ENCODE measurements at places on chromosomes 7 and 10.
A peak's percentile ranks its signal among the peaks of the same experiment; 100 is the strongest.

DNA sequence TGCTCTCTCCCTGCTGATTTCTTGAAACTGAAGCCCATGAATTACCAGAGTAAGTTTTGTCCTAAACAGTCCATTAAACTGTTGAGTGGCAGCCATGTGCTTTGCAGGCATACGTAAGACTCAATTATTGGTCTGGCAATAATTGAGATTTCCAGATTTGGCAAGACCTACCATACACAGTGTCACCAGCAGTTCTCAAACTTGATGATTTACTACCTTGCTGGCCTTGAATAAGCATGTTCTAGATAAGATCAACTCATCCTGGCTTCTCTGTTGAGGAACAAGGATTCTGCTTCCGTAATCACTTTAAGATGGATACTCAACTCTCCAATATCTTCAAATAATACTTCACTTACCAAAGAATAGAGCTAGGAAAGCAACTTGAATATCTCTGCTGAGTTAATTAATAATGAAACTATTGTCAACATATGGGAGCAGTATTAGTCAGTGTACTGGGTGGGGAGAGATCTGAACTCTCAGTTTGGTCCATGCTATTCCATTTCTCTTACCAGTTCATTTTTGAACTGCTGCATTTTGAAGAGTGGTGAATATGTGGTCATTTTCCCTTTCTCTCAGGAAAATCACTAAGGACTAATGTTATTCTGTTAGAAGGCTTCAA lies 181.4 kb downstream of the IPMK start:
- DNase-seq = no peak

DNA sequence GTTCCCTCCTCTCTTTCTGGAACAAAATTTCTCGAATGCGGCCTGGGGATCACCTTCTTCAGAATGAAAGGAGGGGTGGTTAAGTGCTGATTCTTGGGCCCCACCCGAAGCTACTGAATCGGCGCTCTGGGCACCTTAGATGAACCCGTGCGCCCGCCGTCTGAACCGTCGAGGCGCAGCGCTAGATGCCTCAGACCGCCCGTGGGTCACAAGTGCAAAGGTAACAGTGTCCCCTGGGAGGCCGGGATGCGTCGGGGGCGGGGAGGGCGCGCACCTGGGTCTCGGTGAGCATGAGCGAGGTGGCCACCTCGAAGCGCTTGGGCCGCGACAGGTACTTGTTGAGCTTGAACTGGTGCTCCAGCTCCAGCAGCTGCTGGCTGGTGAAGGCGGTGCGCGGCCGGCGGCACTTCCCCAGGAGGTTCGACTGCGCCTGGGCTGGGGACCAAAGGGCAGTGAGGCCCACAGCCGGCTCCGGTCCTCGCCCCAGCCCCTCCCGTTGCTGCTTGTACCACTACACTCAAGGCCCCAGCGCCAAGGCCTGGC lies 4.2 kb downstream of the MNX1 start:
- DNase-seq = peak; percentile 72

- no peak for DNase-seq
These were observed 1.7 kb upstream of the MYO1G start for GRCh38 chr7:44980393-44981034.

GRCh38 chr10:43204042-43204942 lies 62.6 kb downstream of the RASGEF1A start:
- no peak for DNase-seq

DNA sequence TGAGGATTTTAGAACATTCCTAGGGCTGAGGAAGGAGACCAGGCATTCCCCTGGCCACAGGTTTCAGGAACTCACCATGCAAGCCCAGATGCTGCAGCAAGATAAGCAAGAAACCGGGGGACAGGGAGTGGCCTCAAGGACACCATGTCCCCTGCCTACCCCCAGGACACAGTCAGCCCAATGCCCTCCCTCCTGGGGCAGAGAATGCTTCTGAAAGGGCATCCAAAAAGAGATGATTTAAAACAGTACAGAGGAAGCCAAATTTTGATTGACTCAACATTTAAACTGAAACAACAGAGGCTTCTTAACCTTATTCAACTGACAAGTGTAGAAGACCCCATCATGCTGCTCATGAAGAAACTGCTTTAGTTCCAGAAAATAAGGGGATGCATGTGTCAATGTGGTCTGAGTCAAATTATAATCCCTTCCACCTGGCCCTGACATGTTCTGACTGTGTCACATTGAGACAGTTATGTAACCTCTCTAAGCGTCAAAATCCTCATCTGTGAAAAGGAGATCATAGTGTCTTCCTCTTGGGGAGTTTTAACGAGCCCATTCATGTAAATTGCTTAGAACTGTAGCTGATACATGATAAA lies 60.0 kb downstream of the ICA1 start:
- DNase-seq = no peak

DNA sequence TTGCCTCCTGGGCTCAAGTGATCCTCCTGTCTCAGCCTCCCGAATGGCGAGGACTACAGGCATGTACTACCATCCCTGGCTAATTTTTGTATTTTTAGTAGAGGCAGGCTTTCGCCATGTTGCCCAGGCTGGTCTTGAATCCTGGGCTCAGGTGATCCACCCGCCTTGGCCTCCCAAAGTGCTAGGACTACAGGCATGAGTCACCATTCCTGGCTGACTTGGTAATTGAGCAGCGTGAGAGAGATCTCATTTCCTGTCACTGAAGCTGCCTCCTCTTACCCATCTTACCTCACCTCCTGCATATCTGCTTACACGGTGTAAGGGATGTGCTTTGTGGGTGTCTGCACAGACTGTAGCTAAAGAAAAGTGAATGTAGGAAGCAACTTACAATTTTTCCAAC lies 9.7 kb downstream of the IFIT3 start:
- no peak for DNase-seq

DNA sequence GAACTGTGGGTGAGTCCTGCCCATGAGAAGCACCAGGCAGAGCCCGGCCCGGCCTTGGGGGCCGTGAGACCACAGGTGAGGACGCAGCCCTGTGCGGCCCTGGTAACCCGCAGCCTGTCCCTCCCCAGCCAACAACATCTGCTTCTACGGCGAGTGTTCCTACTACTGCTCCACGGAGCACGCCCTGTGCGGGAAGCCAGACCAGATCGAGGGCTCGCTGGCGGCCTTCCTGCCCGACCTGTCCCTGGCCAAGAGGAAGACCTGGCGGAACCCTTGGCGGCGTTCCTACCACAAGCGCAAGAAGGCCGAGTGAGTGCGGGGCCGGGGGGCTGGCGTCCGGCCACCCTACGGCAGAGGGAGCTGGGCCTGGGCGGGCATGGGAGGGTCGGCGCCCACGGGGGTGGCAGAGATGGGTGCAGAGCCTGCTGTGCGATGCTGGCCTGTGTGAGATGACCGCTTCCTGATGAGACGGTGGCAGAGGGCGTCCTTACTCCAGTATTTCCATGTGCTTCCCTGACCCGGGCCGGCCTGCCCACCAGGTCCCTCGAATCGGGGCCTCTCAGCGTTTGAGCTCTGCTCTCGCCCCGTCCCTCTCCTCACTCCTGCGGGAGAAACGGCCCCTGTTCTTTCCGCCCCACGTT lies 34.1 kb upstream of the FOXL3 start:
- no peak for DNase-seq

DNA sequence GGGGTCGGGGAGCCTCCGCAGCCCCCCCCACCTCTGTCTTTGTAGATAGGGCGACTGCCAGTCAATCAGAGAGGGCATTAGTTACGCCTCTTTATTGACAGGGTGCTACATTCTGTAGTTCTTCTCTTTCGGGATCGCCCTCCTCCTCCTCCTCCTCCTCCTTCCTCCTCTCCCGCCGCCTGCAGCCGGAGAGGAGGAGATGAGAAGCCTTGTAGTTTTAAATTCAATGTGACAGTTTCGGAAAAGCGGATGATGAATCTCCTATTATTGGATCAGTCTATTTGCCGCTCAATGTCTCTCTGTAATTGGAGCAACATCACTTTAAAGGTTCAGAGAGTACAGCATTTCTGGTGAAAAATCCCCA lies 587 bp upstream of the UNCX start:
- no peak for DNase-seq

DNA sequence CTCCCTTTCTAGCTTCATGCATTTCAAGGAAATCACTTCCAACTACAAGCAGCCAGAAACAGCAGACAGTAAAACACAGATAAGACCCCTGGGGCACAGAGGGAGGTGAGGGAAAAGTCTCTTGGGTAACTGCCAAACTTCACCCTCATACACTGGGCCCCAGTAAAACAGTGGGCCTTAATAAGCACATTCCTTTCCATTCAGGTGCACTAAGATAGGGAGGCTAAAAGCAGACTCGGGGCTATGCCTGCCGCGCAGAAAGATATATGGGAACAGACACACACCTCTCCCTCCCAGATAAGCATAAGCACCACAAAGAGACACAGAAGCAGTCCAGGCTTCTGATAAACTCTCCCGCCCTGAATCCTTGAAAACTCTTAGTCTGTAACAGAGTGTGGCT lies 117.0 kb downstream of the TYW1B start:
- DNase-seq = no peak

DNA sequence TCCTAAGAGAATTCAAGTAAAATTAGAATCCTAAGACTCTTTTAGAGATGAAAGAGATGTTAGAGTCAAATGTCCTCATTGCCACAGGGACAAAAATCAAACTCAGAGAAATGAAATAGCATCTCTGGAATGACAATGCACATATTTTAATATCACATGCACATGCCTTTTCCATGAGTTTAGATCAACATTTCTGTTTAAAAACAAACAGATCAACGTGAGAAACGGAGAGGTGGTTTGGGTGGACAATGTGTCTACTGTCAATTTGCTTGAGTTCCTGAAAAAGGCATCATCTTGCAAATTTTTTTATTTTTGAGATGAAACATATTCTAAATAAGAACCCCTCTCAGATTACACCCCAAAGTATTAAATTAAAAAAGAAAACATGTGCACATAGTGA lies 130.0 kb downstream of the CHRM2 start:
- no peak for DNase-seq

DNA sequence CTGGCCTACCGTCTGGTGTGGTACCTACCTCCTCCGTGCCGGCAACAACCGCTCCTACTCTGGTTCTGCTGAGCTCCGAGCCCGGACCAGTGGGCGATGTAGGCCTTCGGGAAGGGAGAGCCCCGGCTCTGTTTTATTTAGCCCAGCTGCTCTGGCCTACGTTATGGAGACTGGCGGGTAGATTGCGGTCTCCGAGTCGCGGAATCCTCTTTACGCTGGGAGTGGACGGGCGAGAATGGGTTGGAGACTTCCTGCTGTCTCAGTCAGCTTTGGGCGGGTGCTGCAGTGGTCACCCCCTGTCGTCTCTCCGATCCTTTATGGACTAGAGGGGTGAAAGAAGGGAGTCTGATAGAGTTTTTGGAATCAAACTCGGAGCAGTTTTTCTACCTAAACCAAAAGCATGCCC lies 406 bp downstream of the CBLL1 start:
- no peak for DNase-seq

DNA sequence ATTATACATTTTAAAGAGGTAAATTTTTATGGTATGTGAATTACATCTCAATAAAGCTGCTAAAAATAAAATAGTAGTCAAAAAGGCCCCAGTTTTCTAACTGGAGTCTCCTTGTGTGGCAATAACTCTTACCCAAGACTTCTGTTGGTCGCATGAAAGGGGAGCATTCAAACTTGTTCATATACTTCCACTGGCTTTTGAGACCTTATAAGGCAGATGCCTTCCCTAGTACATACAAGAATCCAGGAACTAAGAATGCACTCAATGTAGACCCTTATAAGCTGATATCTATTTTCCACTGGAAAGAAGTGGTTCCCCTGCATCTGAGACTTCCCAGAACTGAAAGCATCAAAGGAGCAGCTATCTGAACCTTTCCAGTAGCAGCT lies 13.0 kb downstream of the BCAP29 start:
- DNase-seq = no peak

DNA sequence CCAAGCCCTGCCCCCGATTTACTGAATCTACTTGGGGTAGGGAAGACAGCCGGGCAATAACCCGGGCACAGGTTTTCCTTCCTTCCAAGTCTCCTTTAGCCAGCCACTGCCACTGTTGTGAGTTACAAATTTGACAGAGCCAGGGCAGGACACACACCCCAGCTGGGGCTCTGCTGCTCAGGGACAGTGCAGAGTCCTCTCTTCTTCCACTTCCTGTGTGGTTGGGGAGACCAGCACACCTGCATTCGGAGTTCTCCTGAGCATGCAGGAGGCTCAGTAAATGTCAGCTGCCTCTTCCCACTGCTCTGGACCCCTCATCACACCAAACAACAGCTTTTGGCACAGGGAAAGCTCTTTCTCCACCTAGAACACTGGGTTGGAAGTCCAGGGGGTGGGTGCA lies 21.3 kb downstream of the CHST15 start:
- DNase-seq = no peak

GRCh38 chr7:51175316-51175991 lies 141.2 kb downstream of the COBL start:
- no peak for DNase-seq

GRCh38 chr10:3948843-3949242 lies 163.8 kb upstream of the KLF6 start:
- DNase-seq = no peak

DNA sequence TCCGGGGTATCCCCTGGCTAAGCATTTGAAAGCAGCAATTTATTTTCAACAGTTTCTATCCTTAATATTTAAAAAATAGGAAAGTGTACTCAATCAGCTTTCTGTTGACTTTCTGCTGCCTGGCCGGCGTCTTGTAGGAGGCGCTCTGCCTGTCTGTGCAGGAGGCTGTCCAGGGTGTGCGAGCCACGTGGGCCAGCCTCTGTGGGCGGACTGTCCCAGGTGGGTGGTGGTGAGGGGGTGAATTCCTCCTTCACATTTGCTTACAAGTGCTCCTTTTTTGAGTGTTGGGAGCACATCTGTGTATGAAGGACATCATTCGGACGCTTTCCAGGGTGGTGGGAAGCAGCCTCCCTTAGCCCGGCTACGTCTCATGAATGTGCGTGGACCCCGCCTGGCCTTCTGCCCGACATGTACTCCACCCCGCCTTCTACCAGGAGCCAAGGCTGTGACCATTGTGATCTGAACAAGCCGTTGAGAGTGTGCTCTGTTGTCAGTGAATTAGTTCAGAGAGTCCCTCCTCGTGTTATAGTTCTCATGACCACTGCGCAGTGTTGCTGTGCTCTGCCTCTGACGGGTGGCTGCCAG lies 114.9 kb downstream of the MGMT start:
- no peak for DNase-seq

DNA sequence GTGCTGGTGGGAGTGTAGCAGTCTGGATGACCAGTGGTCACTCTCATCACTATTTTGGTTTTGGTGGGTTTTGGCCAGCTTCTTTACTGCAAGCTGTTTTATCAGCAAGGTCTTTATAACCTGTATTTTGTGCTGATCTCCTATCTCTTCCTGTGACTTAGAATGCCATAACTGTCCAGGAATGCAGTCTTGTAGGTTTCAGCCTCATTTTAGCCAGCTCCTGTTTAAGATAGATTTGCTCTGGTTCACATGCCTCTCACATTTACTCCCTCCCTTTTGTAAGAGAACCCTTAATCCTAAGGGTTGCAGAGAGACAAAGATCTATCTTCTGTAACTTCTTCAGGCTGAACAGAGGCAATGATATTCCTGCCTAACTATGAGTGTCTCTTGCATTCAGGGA lies 51.2 kb upstream of the INHBA start:
- no peak for DNase-seq

DNA sequence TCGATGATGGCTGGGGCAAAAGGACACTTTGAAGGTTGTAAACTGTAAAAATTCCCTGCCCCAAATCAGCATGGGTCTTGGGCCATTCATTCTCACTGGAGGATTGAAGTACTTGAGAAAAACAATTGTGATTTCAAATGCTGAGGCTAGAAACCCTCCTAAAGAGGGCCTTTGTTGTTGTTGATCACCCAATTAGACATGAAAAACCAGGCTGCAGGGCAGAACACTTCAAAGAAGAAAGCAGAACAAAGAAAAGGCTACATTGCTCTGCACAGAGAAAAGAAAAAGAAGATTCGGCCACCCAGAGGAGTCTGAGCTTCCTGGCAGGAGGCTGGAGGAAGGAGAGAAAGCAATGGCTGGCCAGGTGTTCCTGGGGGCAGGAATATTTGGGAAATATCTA lies 143.1 kb downstream of the NPY start:
- DNase-seq = no peak
